ENCODE measurements at places on chromosomes 11 and 22. TPM values are rescaled to one million over a fixed set of nuclear protein-coding genes. Genes with fewer than 3 reads are reported as not detected.

Gene CCDC116
- not detected for total RNA-seq

Gene RRP8
- 11.5 TPM for total RNA-seq

Gene PHETA2
- 6.1 TPM for total RNA-seq

Gene RTN4R
- total RNA-seq = 0.28 TPM

Gene MAP4K2
- total RNA-seq = 11.7 TPM

Gene C11orf24
- total RNA-seq = 41.1 TPM

Gene SCGB2A2
- not detected for total RNA-seq

Gene LDLRAD3
- 2.7 TPM for total RNA-seq

Gene OR52H1
- total RNA-seq = 0.28 TPM

Gene APLNR
- total RNA-seq = not detected

Gene AHNAK
- 735 TPM for total RNA-seq

- no peak for DNase-seq
Observed at GRCh38 chr11:119025978-119026766, 4.5 kb downstream of the SLC37A4 start.

DNA sequence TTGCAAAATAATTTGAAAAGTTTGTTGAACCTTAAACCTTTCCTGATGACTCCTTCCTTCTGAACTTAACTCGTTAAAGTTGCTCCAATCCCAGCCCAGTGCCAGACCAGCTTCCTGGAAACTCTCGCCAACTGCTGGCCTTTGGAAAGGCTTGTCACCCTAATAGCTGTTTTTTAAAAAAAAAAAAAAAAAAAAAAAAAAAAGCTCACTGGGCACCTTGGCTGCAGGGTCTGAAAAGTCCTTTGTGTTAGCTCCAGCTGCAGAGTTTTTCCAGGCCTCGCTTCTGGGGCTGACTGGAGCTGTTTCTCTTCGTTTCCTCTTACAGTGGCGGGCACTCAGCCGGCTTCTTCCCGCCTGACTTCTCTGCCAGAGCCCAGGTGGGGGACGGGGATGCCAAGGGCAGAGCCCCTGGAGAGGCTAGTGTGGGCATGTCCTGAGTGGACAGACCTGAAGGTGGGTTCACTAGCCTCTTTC, 25.1 kb downstream of the KCNQ1OT1 start:
- no peak for DNase-seq

GRCh38 chr11:48148749-48149148, 67.9 kb upstream of the OR4B1 start:
- DNase-seq = no peak

GRCh38 chr11:6850526-6850925, 5.0 kb downstream of the OR10A5 start:
- no peak for DNase-seq

- peak; percentile 71 for DNase-seq
Observed at GRCh38 chr11:122099374-122100036, 16.5 kb downstream of the BLID start.

DNA sequence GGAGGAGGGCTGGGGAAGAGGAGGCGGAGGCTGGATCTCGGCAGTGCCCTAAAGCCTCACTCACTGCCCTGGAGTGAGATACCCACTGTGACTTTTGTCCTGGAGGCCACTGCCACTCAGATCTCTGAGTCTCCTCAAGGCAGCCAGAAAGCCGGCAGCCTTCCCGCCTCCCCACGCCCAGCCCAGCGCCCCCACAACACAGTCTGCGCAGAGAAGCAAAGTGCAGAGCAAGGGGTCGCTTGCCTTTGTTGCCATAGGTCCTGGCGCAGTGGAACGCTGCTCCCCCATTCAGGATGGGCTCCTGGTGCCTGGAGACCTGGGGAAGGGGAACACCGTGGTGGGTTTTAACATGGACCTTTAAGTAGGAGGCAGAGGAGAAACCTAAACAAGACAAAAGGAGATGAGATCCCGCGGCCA, 17.6 kb downstream of the PATZ1 start:
- no peak for DNase-seq

- DNase-seq = no peak
Observed at GRCh38 chr11:21040630-21041029, 371.2 kb downstream of the NELL1 start.

DNA sequence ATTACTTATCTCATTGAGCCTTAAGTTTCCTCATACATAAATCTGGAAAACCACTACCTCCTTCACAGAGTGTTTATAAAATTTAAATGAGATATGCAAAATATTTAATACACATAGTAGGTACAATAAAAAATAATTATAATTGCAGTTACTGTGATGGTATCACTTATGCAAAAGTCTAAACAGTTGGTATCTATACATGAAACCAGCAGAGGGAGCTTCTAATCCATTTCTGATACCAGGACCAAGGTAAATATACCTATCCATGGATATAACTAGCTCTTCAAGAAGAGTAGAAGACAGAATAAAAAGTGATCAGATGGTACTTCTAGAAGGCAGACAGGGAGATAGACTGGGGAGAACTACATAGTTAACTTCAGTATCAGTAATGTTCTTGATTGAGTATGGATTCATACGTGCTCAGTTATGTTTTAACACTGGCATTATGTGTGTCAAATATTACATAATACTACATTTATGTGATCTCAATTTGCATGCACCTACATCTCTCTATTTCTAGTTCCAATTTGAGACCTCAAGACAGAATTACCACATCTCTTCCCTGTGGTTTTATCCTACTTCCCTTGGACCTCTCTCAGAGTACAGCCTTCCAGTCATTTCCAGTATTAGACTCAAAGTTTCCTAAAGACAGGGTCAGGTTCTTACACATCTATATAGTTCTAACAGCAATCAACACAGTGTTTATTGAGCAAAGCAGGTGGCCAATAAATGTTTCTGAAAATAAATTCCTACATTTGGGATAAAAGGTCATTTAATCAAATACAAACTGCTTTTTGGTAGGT, 13.7 kb upstream of the TSG101 start:
- peak; percentile 25 for DNase-seq

DNA sequence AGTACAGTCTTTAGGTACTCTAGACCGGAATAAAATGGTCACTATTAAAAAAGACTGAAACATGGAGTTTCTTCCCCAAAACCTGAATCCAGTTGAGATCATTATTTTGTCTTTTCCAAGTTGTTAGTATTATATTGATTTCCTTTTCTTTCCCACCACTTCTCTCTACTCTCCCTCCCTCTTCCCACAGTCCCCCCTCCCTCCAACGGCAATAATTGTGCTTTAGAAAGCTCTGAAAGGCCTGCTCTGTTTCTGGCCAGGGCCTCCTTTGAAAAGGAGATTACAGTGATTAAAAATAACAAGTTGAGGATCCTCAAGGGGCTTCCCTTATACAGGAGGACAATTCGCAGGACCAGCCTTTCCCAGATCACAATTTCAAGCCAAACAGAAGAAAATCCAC, 3.5 kb downstream of the SPON1 start:
- DNase-seq = no peak

- no peak for DNase-seq
Observed at GRCh38 chr11:68260484-68260883, 11.3 kb downstream of the C11orf24 start.

- DNase-seq = no peak
Observed at GRCh38 chr22:28023036-28023435, 104.0 kb upstream of the PITPNB start.

DNA sequence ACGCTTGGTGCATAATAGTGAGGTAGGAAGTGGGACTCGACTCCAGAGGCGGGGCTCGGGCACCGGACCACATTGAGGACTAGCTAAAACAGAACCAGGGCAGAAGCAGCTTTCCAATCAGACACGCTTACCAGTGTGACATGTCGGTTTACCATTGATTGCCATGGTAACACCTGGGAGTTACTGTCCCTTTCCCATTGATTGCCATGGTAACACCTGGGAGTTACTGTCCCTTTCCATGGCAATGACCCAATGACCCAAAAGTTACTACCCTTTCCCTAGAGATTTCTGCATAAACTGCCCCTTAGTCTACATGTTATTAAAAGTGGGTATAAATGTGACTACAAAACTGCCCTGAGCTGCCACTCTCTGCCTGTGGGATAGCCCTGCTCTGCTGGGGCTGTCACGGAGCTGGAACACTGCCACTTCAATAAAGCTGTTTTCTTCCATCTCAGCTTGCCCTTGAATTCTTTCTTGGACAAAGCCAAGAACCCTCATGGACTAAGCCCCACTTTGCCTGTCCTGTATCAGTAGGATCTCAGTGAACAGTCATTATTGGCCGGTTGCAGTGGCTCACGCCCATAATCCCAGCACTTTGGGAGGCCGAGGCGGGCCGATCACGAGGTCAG, 77.4 kb upstream of the CRYBB3 start:
- DNase-seq = no peak

GRCh38 chr11:121487191-121487590, 34.4 kb upstream of the SORL1-AS1 start:
- no peak for DNase-seq

GRCh38 chr11:45473341-45473895, 187.3 kb upstream of the SYT13 start:
- DNase-seq = no peak

Data from IMR-90 (cell line).